ENCODE measurements at places on chromosomes 7 and 10.

DNA sequence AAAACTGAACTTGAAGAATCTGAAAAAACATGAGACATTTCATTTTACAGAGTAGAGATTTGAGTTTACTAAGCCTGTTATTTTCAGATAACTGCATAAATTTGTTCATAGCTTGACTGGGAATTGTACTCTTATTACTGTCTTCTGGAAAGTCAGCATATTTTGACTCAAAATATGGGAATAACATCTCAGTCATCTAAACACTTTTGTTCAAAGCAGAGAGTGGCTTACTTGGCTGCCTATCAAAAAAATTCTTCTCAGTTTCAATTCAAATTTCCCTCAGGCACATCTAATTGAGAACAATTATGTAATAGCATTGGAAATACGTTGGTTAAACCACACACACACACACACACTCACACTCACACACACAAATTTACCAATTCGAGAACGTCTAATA, 384.6 kb downstream of the ARL4A start:
- DNase-seq, result no peak

DNA sequence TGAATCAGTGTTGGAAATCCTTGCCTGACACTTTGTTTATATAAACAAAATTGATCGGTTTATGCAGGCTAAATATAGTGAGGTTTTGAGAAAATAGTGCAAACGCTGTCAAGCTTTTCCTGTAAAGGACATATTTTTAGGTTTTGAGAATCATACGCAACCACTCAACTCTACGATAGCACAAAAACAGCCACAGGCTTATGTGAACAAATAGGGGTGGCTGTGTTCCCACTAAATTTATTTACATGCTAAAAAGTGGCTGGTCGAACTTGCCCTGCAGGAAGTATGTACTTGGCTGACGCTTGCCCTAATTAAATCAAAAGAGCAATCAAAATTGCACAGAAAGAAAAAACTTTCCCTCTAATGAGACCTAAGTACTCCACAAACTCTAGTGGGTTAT, 234.7 kb upstream of the CACNA2D1 start:
- no peak for DNase-seq

DNA sequence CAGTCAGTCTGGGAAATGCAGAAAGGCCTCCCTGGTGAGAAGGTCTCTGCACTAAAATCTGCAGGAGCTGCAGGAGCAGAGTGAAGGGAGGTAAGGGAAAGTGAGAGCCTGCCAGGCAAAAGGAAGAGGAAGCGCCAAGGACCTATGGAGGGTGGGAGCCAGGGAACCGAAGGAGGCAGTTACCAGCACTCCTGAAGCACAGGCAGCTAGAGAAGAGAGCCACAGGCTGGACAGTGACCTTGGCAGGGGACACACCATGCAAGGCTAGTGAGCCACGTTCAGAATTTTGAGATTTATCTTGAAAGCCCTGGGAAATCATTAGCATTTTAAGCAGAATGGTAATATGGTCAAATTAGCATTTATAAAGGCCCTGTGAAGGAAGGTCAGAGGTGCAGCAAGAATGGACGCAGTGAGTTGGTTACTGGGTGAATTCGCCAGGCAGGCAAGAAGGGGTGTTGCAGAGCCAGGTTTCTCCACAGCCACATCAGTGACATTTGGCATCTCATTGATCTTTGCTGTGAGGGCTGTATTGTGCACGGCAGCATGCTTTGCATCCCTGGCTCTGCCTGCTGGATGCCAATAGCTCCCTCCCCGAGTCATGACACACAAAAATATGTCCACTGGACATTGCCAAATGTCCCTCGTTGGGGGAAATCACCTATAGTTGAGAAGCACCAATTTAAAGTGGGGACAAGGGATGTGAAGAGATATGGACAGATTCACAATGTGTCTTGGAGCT, 54.7 kb upstream of the LANCL2 start:
- no peak for DNase-seq

GRCh38 chr7:134890246-134891240, 95.8 kb upstream of the AGBL3 start:
- no peak for DNase-seq
